NCI-H524 (cell line): ENCODE measurements at places on chromosomes 2 and 18.

DNA sequence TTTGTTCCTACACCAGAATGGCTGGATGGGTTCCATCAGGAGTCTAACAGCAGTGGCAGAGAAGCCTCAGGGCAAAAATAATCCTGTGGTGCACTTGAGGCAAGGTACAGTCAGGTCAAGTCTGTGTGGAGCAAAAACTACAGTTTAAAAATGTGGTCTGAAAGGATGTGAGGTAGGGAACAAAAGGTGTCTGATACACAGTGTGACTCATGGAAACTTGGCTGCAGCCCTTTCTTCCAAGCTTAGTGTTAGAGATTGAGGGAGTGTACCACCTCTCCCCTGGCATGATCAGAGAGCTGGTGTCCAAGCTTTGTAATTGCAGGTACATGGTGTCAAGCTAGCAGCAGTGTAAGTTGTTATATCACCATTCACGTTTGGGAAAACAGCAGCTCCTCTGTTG is 8.9 kb downstream of the ANKAR start:
- no peak for DNase-seq

GRCh38 chr2:160836755-160837154 is 323.5 kb upstream of the TANK start:
- DNase-seq = no peak

DNA sequence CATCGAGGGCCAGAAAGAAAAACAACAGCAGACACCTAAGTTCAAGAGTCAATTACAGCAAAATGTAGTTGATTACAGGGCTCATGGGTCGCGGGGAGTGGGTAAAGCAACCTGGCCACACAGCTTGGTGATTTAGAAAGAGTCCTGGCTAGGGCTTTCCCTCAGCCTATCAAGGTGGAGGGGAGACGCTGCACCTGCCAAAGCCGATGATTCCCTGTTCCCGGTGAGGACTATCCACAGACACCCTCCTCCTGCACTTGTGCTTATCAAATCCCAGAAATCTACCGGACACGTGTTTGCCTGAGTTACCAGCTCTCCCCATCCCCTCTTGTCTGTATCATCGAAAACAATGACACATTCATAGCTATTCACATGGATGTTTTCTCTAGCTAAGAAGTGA is 7.0 kb upstream of the SOX11 start:
- DNase-seq = no peak

GRCh38 chr18:9996094-9996493 is 82.3 kb downstream of the VAPA start:
- DNase-seq = no peak

DNA sequence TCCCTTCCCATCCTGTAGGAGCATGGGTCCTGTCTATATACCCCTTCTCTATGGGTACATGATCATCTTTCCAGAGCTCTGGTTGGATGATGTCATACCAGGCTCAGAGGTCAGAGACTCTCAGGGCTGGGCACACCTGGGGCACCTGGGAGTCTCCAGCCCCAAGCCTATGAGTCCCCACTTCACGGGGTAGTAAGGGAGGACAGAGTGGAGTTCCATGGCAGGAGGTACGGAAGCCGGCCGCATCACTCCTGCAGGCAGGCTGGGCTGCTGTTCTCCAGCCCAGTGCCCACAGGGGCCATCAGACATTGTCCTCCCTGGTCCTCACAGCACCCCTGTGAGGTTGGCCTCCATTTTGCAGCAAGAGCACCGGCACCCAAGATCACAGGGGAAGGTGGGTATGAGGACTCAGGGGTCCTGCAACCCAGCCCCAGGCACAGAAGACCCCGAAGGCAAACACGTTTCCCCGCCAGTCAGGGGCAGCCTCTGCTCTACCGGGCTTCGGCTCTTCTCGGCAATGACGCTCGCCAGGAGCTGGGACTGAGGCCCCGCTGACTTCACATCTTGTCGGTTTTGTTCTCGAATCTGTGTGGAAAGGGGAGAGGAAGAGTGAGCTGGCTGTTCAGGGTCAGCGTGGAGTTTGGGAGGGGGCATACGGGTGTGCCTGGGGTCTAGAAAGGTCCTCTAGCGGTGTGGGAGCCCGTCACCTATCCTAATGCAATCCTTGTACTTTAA is 91.5 kb downstream of the ADD2 start:
- DNase-seq = no peak

GRCh38 chr2:75751824-75752468 is 41.2 kb upstream of the GCFC2 start:
- peak; percentile 12 for DNase-seq

- no peak for DNase-seq
Measured at GRCh38 chr18:13223311-13224143, 5.0 kb downstream of the LDLRAD4 start.

DNA sequence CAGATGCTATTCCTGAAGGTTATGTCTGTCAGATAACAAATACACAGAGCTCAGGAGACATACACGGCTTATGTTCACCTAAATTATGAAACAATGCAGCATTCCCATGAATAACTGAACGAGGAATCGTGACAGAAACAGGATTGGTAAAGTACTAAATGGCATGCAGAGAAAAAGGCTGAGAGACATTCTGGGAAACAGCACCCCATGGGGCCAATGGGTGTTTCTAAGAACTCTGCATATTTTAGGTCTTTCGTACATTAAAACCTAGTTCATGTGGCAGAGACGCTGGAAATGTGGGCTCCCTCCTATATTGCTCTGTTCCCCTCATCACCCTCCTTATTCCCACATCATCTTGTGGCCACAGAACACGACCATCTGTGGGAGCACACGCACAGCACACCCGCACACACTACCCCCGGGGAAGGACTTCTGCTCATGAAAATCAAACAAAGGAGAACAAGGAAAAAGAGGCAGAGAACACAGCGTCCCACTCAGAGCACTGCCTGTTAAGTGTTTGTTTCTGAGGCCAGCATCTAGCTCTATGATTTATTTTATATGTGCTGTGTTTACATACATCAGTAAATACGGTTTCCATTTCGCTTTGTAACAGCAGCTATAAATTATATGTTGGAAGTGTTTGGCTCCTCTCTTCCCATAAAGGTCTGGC is 143.6 kb downstream of the AFF3 start:
- DNase-seq = no peak

- DNase-seq = no peak
Measured at GRCh38 chr2:9782197-9782719, 61.0 kb upstream of the TAF1B start.
